ENCODE measurements at places on chromosomes 1 and 21.
A peak's percentile ranks its signal among the peaks of the same experiment; 100 is the strongest.

GRCh38 chr1:165876121-165876520 is 48.7 kb downstream of the UCK2 start:
- DNase-seq, result no peak

DNA sequence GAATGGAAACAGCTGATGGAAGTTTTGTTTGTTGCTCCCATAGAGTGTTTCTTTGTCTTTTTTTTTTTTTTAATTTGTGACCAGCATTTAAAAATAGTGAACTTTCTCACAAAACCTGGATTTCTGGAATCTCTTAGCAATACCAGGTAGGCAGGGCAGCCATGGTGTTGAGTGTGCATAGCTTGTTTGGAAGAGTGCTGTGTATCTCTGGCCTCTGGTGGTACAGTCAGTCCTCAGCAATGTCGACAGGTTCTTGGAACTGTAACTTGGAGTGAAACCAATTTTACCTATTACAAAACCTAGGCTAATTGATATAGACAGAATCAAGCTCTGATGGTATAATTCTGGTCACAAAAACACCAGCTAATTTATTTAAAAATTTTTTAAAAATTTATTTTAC is 6.7 kb downstream of the AADACL3 start:
- no peak for DNase-seq

- DNase-seq, result no peak
Observed at GRCh38 chr1:39177706-39178105, 26.8 kb upstream of the MACF1 start.

GRCh38 chr1:6450005-6450450 is 15.9 kb downstream of the TNFRSF25 start:
- no peak for DNase-seq

- DNase-seq, result no peak
Observed at GRCh38 chr1:198605406-198605805, 33.4 kb upstream of the PTPRC start.

GRCh38 chr1:234956821-234957329 is 171.8 kb downstream of the TOMM20 start:
- DNase-seq, result no peak

GRCh38 chr1:236550961-236551851 is 27.4 kb downstream of the LGALS8 start:
- no peak for DNase-seq

DNA sequence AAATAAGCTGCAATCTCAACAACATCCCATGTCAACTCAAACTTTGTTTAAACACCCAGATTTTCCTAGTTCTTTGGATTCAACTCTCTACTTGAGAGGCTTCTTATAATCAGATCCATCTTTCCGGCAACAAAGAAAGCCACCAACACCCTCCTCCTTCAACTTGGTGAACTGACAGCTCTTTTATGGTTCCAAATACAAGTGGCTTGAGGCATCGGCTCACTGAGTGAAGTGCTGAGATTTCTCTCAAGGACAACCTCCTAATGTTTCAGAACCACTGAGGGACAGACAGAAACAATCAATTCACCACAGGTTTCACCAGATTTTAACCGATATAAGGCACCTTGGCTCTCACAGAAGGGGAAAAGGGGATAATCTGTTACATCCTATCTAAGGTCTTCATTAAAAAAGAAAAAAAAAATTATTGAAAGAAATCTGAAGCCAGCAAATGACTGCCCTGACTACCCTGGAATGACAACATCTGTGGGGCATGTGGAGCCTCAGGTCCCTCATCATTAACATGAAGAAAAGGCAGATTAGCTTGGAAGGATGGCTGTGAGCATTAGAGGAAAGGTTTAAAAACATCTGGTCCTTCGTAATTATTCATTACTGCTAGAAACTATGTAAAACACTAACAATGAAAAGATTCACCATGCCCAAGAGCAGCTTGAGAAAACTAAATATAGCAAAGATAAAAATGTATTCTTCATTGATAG is 50.9 kb downstream of the PTPN14 start:
- DNase-seq, result no peak

- no peak for DNase-seq
Observed at GRCh38 chr21:27421654-27422053, 454.8 kb upstream of the ADAMTS5 start.

- DNase-seq, result no peak
Observed at GRCh38 chr1:173601588-173601987, 1.3 kb downstream of the SLC9C2 start.

- no peak for DNase-seq
Observed at GRCh38 chr1:2256435-2257244, 28.5 kb downstream of the SKI start.

GRCh38 chr1:159924025-159924790 is 1.1 kb downstream of the TAGLN2 start:
- peak; percentile 75 for DNase-seq
